ENCODE measurements at places on chromosomes 12 and 14.

DNA sequence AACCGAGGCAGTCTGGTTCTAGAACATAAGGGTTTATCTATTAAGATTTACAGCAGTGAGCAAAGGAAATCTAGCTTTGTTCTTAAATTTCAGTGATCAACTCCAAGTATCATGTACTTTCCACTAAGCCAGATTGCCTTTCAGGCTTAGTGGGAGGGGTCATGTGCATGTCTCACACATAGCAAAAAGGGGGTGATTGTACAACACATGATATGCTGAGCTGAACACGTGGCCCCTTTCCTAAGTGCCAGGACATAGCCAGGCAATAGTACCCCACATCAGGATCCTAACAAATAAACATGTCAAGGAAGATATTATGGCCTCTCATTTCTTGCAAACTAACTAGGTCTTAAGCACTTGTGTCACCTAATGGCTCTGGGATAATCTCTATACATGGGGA, 347.2 kb downstream of the C12orf75 start:
- DNase-seq = no peak

DNA sequence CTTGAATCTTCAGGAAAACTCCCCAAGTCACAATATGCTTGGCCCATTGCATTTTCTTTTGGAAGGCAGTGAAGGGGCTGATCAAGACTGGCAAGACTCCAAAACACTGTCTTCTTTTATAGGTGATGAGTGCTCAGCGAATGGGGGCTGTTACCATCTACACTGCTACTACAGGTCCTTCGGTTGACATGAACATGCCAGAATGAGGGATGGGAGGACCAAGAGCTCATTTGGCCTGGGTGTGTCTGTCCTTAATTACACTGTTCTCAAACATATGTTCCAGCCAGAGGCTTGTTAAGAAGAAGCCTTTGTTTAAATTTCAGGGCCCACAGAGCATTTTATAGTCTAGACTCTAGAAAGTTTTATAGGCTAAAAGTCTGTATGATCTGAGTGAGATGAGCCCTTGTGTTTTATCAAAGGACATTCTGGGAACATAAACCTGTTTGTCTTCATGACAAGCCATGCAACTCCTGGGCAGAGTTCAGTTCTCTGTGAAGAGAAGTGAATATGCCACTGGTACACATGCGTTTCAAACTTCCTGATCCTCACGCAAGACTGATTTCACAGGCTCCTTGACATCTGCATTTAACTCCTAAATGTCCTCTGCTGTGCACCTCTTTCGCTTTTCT, 4.7 kb upstream of the FAM234B start:
- DNase-seq = no peak

DNA sequence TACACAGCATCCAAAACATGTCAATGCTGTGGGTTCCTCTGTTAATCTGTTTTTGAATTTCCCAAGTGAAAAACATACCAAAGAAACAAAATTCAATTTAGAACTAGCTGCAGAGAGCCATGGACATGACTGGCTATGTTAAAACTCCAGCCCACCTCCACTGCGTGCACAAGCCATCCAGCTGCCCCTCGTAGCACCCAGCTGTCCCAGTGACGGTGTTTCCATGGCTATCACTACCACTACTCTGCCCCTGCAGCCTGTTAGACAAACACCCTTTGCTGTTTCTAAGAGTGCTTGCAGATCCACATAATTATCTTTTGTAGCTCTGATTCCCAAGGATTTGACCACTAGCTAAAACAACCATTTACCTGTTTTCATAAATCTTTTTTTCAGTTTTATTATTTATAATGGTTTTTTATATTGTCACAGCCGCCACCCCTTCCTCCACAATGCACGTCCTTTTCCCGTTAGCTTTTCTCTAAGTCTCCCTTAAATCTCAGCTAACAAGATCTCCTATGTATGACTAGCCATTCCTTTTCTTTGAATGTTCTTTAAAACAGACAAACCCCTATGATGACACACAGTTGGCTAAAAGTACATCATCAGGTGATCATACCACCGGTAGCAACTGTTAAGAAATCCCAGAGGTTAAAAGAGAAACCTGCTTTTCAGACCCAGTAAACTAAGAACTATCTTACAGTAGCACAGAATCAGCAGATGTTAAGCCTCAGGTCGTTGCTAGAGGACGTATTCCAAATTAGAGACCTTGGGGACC, 37.8 kb upstream of the NAA30 start:
- no peak for DNase-seq

GRCh38 chr12:30794591-30795409, 40.0 kb upstream of the CAPRIN2 start:
- DNase-seq = peak; percentile 100

DNA sequence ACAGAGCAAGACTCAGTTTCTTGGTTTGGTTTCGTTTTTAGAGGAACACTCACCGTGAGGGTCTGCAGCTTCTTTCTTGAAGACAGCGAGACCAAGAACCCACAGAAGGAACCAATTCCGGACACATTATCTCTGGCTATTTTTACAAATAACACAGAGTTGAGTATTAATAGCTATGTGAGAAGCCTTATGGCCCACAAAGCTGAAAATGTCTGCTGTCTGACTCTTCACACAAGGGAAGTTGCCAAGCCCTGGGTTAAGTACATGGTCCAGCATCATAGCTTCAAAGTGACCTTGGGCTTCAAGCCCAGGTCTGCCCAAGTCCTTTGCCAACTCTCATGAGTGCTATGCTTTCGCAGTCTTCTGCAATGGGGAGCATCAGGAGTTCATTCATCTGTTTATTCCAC, 2.6 kb upstream of the LGMN start:
- DNase-seq = no peak

DNA sequence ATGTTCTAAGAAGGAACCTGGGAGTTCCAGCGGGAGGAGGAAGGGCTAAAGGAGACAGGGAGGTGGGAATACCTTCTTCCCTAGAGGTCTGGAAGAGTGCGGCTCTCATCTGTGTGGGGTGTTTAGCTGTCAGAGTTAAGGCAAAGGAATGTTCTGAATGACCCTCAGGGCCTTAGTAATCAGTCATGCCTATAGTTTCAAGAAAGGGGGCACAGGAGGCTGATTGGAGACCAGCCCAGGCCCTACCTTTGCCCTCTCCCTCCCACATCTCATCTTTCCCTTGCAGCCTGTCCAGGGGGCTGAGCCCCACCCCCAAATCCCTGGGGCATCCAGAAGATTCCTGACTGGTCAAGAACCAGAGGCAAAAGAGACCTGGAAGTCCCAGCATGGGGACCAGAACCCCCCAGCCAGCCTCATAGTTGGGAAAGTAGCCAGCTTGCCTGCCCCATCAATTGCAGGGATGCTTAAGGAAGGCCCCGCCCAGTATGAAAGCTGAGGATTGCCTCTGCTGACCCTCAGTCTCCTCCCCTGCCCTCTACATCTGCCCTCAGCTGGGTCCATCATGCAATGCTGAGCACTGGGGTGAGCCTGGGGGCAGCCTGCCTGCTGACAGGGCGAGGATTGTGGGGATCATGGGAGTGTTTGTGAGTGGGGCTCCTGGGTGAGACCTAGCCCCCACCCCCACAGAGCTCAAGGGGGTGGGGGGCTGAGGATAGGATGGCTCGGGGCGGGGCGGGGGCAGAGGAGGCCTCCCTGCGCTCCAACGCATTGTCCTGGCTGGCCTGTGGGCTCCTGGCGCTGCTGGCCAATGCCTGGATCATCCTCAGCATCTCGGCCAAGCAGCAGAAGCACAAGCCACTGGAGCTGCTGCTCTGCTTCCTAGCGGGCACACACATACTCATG, 1.8 kb downstream of the GPR162 start:
- DNase-seq = no peak

DNA sequence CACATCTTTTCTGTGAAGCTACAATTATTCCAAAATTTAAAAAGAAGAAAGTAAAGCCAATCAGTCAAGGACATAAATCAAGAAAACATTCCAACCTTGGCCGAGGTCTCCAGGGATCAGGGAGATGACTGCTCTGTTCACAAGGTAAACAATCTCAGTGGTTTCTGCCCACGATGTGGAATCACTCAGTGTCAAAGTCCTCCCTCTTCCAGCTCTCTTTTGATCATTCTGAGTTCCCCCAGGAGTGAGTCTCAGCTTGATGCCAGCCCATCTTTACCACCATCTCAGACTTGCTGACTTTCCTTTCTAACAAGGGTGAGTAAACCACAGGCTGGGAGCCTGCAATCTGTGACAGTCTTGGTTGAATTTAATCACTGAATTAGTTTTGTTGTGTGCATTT, 4.8 kb upstream of the SERPINA9 start:
- DNase-seq = no peak

DNA sequence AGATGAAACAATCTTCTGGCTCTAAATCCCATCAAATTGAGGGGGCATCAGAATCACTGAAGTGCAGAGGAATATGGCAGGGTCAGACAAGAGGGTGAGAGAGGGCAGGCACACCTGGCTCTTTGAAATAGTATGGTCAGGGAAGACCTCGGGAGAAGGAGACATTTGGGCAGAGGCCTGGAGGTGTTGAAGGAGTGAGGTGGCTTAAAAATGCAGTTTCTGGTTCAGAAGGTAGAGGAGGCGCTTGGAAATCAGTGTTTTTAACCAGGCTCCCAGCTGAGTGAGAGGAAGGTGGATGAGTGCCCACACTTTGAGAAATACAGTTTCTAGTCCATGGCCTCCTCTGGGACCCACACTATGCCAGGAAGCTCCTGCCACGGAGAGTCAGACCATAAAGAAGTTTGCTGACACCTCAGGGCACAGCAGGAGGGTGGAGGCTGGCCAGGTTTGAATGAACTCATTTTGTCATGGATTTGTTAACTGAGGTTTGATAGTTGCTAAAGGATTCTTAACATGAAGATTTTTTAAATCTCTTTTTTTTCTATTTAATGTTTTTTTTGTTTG, 20.1 kb downstream of the NID2 start:
- DNase-seq = no peak

DNA sequence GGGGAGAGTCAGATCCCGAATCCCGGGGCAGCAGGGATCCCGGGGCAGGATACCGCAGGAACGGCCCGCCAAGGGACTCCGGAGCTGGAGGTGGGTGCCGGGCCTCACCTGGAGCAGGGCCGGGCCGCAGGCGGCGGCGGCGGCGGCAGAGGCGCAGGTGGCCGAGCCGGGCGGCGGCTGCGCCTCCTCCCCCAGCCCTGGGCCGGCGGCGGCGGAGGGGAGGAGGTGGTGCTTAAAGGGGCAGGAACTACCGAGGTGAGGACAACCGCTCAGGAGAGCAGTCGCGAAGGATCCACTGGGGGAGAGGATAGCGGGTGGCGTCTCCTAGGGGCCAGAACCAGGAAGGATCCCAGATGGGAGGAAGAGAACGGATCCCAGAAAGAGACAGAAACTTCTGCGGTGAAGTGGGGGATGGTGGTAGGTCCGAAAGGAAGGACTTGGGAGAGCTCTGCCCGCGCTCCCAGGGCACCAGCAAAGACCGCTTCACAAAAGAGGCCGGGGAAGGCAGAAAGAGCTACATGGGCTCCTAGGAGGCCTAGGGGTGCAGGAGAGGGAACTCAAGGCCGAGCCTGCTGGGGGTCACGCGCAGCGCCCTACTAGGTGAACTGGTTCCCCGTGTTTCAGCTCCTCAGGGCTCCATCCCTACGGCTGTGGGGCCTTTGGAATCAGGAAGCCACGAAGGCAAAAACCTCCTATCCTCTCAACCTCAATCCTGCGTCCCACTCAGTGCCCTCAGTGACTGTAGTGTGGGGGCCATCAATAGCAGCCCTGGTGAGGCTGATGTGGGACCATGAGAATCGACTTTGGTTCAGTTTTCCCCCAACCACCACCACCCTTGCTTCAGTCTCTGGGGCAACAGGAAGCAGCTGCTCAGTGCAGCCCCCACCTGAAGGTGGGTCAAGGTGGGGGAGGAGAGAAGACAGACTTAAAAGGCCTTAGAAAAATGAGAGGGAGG, 5.0 kb upstream of the BAZ2A start:
- peak; percentile 92 for DNase-seq

DNA sequence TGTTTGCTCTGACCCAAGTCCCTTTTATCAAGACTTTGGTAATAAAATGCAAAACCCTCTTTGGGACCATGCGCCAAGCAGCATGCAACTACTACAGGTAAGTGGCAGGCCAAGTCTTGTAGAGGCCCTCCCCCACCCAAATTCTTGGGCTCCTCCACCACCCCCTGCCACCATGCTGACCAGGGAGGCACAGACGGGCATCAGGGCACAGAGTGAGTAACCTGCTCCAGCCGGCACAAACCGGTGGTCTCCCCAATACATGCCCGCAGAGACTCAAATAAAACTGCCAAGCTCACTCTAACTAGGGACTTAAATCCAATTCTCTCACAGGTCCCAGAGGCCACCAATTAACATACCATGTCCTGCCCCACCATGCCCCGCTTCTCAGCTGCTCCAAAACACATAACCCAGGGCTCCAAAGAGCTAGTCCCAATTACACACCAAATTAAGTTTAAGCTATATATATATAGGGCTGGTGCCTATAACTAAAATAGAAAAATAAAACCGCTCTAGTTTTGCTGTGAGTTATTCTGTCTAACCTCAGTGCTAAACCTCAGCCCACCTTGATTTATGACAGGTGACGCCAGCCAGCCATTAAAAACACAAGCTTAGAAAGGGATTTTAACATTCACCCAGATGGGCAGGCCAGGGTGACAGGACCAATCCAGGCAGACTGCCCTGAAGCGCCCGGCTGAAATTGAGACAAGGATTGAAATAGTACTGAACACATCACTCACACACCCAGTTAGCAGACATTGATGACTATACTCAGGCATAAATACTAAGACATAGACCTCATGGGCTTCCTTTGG, 81.0 kb downstream of the CLMN start:
- DNase-seq = no peak

GRCh38 chr12:113858841-113859386, 107.2 kb downstream of the RBM19 start:
- no peak for DNase-seq

GRCh38 chr12:76455582-76456345, 103.8 kb downstream of the OSBPL8 start:
- peak; percentile 59 for DNase-seq

- DNase-seq = no peak
These were observed 53.7 kb downstream of the SYT1 start for GRCh38 chr12:78918268-78918667.

- DNase-seq = no peak
These were observed 458.8 kb upstream of the NOVA1 start for GRCh38 chr14:27056586-27056985.

- no peak for DNase-seq
These were observed 53.9 kb upstream of the DCD start for GRCh38 chr12:54701940-54702592.

- no peak for DNase-seq
These were observed 3.7 kb downstream of the SUSD6 start for GRCh38 chr14:69615121-69615495.

DNA sequence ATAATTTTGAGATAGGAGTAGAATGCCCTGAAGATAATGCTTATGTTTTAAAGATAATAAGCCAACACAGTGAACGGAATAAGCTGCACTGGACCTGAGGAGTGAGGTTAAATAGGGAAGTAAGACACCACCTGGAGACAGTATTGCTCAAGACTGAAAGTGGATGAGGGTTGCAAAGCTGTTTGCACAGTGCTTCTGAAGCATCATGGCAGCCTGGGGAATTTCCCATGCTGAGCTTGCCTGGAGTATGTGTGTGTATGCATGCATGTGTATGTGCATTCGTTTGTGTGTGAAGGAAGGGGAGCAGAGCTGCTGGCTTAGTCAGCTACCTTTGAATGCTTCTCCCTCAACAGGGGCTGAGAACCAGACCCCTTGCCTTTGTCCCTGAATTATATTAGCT, 35.8 kb downstream of the BHLHE41 start:
- DNase-seq = no peak

All from SW 1271 (cell line).